ENCODE measurements at places on chromosomes 11 and 22. TPM values are rescaled to one million over a fixed set of nuclear protein-coding genes. Genes with fewer than 3 reads are reported as not detected.

- DNase-seq = no peak
These were observed 52.6 kb upstream of the LRRC32 start for GRCh38 chr11:76723142-76723541.

Gene TIRAP
- 4.4 TPM for total RNA-seq

Gene MMP13
- not detected for total RNA-seq

DNA sequence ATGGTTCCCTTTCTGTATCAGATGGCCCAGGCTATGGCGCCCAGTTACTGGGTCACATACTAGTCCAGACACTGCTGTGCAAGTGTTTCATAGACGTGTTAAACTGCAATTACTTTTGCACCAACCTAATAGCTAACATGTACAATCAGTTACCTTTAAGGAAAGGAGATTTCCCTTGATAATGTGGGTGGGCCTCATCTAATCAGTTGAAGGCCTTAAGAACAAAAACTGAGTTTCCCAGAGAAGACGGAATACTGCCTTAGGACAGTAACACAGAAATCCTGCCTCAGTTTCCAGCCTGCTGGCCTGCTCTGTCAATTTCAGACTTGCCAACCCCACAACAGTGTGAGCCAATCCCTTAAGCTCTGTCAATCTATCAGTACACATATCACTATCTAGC lies 229.9 kb upstream of the SYN3 start:
- DNase-seq = no peak

DNA sequence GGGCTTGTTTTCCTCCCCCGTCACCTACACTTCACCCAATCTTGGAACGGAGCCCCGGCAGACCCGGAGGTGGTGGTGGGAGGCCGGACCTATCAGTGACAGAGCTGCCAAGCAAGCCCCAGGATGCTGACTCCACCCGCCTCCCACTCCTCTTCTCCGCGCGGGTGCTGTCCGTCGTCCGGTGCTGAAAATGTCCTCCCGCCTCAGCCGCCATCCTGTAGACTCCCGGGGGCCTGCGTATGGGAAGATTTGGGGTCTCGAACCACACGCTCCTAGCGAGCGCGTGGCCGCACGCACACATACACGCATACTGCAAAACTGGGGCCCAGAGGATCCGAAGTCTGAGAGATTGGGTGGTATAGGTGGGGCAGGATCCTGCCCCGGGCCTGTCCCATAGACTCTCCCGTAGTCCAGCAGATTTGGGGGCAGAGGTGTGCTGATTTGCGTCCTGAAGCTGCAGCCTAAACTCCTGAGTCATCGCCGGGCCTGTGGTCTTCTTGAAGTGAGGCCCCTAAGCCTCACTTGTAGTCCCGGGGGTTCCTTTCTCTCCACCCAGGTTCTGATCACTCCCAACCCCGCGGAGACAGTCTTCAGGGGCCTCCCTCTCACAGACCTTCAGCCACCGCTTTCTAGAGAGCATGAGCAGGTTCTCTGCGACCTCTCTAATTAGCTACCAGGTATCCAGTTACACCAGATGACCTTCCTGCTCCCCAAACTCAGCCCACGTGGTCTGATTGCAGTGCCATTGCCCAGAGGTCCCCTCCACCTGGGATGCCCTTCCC lies 796 bp upstream of the YIF1A start:
- peak; percentile 89 for DNase-seq

Gene F2
- not detected for total RNA-seq

GRCh38 chr22:37162221-37163095 lies 12.7 kb upstream of the IL2RB start:
- no peak for DNase-seq

- peak; percentile 38 for DNase-seq
These were observed 16.6 kb downstream of the TUG1 start for GRCh38 chr22:30985561-30986208.

DNA sequence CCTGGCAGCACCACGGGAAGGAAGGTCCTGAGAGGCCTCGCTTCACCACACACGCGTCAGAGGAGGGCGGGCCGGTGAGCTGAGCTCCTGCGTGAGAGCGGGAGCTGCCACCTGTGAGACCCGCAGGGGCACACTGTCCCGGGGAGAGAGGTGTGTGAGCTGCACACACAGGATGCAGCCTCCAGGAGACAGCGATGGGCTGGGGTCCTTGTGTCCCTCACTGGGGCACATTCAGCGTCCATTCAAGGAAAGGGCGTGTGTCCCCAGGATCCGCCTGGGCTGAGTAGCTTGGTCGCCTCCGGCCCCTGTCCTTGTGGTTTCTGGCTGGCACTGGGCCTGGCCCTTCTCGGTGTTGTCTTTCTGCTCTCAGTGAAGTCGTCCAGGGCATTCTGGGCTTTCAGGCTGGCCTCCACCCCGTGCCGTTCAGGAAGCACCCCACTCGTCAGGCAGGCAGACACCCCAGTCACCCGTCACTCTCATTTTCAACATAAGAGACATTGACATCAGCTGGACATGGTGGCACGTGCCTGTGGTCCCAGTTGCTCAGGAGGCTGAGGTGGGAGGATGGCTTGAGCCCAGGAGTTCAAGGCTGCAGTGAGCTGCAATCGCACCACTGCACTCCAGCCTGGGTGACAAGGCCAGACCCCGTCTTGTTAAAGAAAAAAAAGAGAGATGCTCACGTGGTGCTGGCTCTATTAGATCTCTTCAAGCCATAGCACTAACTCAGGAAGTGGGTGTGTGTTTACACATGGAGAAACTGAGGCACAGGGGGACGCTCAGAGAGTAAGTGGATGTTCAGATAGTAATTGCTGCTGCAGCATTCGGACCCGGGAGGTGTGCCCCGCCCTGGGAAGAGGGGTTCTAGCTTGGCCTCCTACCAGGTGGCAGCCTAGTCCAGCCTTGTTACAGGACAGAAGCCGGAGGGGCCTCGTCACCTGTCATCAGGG lies 1081.6 kb downstream of the BRD1 start:
- DNase-seq = no peak

Gene TBX10
- not detected for total RNA-seq

Gene LRRN4CL
- 0.45 TPM for total RNA-seq

Gene TYR
- total RNA-seq = not detected

DNA sequence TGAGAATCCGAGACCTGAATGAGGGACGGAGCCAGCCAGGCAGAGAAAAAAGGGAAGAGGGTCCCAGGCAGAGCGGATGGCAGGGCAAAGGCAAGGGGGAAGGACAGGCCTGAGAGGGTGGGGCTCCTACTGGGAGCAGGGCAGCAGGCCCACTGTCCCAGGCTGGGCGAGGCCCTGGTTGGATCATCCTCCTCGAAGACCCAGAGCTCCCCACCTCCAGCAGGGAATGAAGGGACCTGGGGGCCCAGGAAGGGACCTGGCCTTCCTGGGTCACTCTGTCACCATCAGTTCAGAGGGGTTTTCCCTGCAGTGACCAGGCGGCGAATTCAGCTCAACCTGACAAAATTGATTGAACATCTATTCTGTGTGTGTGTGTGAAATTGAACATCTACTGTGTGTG lies 4.0 kb downstream of the CD5 start:
- DNase-seq = no peak

DNA sequence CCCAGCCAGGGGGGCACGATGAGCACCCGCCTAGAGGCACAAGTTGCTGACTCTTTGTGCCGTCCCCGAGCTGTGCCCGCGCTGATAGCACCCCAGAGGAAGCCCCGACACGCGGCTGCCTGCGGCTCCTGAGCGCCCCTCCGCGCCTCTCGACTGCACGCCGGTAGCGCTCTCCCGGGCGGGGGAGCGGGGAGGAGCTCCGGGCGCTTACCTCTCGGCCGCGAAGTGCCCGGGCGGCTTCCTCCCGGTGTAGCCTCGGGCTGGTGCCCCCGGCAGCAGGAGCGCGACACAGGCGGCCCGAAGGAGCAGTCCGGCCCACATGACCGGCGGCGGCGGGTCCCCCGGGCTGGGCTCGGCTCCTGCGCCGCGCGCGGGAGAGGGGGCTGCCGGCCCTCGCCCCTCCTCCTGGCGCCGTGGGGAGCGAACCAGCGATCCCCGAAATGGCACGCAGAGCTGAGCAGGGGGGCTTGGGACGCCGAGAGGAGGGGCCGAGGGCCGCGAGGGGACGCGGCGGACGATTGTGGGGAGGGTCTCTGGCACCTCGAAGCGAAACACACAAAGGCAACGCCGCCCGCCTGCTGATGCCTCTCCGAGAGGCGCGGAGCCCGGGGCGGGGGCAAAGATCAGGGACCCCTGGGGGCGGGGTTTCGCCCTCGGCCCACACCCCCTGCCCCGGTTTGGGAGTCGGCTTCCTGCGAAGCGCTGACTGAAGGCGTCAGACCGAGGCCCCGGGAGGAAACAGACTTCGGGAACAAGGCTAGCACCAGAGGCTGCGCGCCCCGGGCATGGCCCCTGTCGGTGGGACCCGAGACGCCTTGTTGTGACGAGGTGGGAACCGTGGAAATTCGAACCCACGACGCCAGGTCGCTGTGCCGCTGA lies at the start of gene VWCE:
TSS of gene VWCE (minus strand) at position 600 of the 879 bp plus-strand sequence. CDS start at position 321, 279 bp downstream.
- DNase-seq = peak; percentile 90

DNA sequence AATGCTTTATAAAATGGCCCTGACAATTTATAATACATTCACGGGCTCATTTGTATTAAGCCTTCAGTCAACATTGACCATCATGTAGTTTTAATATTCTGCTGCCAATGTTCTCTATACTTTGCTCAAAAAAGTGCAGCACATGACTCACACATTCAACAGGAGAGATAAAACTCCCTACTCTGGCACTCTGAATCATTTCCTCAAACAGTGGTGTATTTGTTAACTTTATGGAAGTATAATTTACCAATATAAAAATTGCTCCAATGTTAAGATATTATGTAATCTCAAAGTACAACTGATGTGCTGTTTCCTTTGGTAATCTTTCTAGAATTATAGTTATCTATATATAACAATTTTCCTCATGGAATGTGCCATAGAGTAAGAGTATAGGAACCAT lies 39.9 kb downstream of the MAML2 start:
- no peak for DNase-seq

Gene FOLR3
- total RNA-seq = not detected

Gene AGBL2
- 14.3 TPM for total RNA-seq

DNA sequence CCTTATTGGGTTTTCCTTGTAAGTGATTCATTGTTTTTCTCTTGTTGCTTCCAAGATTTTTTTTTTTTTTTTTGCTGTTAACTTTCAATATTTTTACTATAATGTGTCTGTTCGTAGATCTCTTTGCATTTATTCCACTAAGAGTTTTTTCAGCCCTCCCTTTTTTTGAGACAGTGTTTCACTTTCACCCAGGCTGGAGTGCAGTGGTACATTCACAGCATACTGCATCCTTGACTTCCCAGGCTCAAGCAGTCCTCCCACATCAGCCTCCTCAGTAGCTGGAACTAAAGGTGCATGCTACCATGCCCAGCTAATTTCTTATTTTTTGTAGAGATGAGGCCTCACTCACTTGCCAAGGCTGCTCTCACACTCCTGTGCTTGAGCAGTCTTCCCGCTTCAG lies 1282.0 kb upstream of the CNTN5 start:
- no peak for DNase-seq

Gene CCDC73
- 3.0 TPM for total RNA-seq

DNA sequence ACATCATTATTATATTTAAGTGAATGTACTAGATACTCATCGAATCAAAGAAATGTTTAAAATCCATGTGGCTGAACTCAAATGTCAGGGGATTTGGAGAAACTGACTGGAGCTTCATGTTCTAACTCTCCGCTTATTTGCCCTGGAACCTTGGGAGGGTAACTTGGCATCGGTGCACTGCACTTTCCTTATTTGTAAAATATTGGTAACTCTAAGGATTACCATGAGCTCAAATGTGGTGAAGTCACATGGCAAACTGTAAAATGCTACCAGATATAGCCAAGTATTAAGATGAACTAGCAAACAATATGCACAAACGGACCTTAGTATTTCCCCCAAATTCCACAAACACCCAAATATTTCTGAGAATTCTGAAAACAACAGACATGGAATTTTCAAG lies 75.6 kb downstream of the ETS1 start:
- peak; percentile 37 for DNase-seq

Gene ADAMTS8
- not detected for total RNA-seq

Gene MUC5AC
- not detected for total RNA-seq

All from Karpas-422 (cell line).